ENCODE measurements at places on chromosomes 12 and 14. TPM values are rescaled to one million over a fixed set of nuclear protein-coding genes. Genes with fewer than 3 reads are reported as not detected.

Gene HNRNPC
- 1,070 TPM for total RNA-seq

Gene PRH2
- total RNA-seq, result not detected

DNA sequence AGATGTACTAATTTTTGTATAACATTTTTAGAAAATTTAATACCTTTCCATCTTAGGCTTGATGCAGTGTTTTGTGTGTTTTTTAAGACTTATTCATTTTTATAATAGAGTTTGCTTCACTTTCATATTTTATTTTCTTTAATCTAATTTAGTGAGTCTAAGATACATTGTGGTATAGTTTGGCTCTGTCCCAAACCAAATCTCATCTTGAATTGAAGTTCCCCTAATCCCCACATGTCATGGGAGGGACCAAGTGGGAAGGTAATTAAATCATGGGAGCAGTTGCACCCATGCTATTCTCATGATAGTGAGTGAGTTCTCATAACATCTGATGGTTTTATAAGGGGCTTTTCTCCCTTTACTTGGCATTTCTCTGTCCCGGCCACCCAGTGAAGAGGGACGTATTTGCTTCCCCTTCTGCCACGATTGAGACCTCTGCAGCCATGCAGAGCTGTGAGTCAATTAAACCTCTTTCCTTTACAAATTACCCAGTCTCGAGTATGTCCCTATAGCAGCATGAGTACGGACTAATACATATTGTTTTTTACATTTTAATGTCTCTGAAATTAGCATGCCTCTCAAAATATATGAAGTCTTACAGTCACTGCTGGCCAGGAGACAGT, 34.9 kb downstream of the GABARAPL1 start:
- H3K4me3 ChIP-seq, result no peak overlapping the region
- H3K27me3 ChIP-seq, result peaks cover 21% of the 10 kb centered on the region
- no peaks in the 10 kb centered on the region for H3K36me3 ChIP-seq

DNA sequence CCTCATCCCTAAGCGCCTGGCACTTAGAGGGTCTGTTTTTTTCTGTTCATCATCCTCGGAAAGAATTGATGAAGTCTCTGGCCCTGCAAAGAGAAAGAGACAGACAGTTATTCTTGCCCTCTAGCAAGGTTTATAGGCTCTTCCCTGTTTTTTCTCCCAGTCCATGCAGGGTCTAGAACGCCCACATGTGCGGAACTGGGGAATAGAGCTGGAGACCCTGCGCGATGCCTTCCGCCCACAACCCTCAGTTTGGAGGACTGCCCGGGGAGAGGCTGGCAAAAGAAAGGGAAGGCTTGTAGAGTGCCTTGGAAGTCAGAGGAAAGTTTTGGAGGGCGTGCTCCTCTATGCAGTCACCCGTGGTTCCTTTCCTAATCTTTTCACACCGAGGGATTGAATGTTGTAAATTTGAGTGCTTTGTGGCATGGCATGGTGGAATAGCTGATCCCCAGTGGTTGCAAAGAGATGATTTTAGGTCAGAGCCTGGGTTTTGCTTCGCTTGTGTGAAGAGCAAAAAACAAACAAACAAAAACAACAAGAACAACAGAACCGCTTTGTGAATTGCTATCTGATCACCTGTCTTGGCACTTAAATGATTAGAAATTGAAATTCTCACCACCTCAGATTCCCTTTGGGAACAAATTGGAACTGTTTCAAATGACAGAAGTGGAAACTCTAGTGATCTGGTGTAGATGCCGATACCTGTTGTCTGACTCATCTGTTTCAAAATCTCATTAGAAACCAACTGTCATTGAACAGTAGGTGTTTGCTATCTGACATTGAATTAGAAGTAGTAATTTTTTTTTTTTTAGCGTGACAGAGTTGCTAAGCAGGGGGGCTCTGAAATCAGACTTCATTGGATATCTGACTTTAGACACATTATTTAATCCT, 947 bp downstream of the GAS2L3 start:
- peaks cover 15% of the 10 kb centered on the region for H3K27me3 ChIP-seq
- H3K27ac ChIP-seq, result no peak overlapping the region
- no peaks in the 10 kb centered on the region for H3K36me3 ChIP-seq
- DNase-seq, result no peak
- H3K4me3 ChIP-seq, result peak overlapping the region; percentile 90
- peaks cover 12% of the 10 kb centered on the region for H3K4me1 ChIP-seq

GRCh38 chr12:63163541-63163940, 12.5 kb upstream of the AVPR1A start:
- no peak overlapping the region for H3K27ac ChIP-seq
- H3K4me3 ChIP-seq, result no peak overlapping the region
- no peaks in the 10 kb centered on the region for H3K4me1 ChIP-seq
- H3K36me3 ChIP-seq, result no peaks in the 10 kb centered on the region

- peaks cover 3% of the 10 kb centered on the region for H3K27me3 ChIP-seq
- no peak overlapping the region for H3K4me3 ChIP-seq
- no peak overlapping the region for H3K27ac ChIP-seq
- peaks cover 7% of the 10 kb centered on the region for H3K4me1 ChIP-seq
Observed at GRCh38 chr14:51609955-51610283, 41.8 kb upstream of the FRMD6 start.

- peaks cover 23% of the 10 kb centered on the region for H3K36me3 ChIP-seq
- no peaks in the 10 kb centered on the region for H3K27me3 ChIP-seq
- DNase-seq, result no peak
- no peak overlapping the region for H3K4me3 ChIP-seq
- no peaks in the 10 kb centered on the region for H3K4me1 ChIP-seq
- H3K27ac ChIP-seq, result no peak overlapping the region
Observed at GRCh38 chr12:15956413-15957185, 45.5 kb downstream of the DERA start.

DNA sequence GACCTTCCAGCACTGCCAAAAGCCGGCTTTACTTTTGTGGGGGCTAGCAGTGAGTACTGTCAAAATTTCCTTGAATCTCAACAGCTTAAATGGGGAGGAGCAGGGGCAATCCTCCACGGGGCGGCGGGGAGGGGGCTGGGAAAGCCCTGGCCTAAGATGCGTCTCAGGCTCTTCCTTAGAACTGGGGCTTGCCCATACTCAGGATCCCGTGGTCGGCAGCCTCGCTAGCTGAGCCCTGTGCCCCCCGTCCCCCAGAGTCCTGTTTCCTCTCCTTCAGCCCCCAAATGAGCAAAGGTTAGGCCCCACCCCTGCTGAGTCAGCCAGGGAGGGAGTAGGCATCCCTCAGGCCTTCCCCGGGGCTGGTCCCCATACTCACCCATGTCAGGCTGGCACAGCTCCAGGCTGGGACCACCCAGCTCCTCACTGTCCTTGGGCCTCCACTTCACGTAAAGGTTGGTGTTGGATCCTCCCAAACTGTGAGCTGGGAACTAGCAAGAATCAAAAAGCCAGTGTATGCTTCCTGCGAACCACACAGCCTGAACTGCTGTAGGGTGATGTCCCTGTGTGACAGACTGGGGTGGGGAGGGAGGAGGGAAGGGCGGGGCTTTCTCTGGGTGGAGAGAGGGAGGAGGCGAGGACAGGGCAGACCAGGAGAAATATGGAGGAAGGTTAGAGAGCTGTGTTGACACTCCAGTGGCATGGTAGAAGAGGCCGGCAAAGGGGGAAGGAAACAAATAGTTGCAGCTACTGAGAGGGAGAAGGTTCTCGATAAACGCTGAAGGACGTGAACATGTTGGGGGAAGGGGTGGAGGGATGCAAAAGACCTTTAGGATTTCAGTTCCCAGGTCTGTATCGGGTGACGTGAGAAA, 5.9 kb upstream of the BAZ2A start:
- peak; percentile 95 for DNase-seq
- peak overlapping the region; percentile 86 for H3K27ac ChIP-seq
- H3K4me1 ChIP-seq, result peaks cover 54% of the 10 kb centered on the region
- peak overlapping the region; percentile 82 for H3K4me3 ChIP-seq
- H3K36me3 ChIP-seq, result peaks cover 31% of the 10 kb centered on the region

- no peak overlapping the region for H3K27ac ChIP-seq
- peaks cover 5% of the 10 kb centered on the region for H3K4me1 ChIP-seq
- no peak overlapping the region for H3K4me3 ChIP-seq
- peaks cover 4% of the 10 kb centered on the region for H3K27me3 ChIP-seq
Observed at GRCh38 chr14:55136241-55136640, 7.2 kb downstream of the LGALS3 start.

DNA sequence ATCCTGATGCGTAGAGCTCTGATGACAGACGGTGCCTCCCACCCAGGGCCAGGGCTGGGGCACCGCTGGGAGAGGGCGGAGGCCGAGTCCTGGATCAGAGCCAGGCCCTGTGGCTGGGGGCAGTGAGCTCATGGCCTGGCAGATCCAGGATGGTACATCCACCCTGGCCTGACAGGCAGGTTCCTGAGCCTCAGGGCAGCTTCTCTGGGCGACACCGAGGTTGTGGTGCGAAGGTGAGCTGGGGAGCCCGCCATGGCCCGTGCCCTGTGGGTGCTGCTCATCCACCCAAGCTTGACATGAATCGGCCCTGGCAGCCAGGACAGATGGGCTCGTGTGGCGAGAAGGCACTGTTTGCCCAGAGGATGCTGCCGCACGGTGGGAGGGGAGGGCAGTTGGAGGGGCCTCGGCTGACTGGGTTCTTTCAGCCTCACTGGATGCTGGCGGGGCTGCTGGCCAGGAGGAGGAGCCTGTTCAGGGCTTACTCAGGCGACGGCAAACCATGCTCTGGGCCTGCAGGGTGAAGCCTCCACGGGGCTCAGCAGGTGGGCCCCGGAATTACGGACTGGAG, 16.6 kb downstream of the LRTM2 start:
- H3K4me3 ChIP-seq, result no peak overlapping the region
- H3K27me3 ChIP-seq, result peaks cover 16% of the 10 kb centered on the region
- H3K36me3 ChIP-seq, result no peaks in the 10 kb centered on the region
- DNase-seq, result no peak
- H3K27ac ChIP-seq, result no peak overlapping the region

GRCh38 chr12:664075-664778, 982 bp upstream of the NINJ2 start:
- no peaks in the 10 kb centered on the region for H3K27me3 ChIP-seq
- H3K27ac ChIP-seq, result no peak overlapping the region
- no peak overlapping the region for H3K4me3 ChIP-seq
- DNase-seq, result no peak
- peaks cover 64% of the 10 kb centered on the region for H3K4me1 ChIP-seq

- DNase-seq, result no peak
- no peak overlapping the region for H3K4me3 ChIP-seq
- H3K4me1 ChIP-seq, result peaks cover 14% of the 10 kb centered on the region
- no peak overlapping the region for H3K27ac ChIP-seq
Observed at GRCh38 chr12:52692254-52692653, 11.1 kb downstream of the KRT77 start.

- H3K36me3 ChIP-seq, result peaks cover 4% of the 10 kb centered on the region
- H3K4me3 ChIP-seq, result no peak overlapping the region
- H3K4me1 ChIP-seq, result no peaks in the 10 kb centered on the region
- H3K27me3 ChIP-seq, result no peaks in the 10 kb centered on the region
Observed at GRCh38 chr12:26431211-26431610, 235.8 kb downstream of the SSPN start.

GRCh38 chr12:122500685-122501488, at the start of gene ZCCHC8:
TSS of gene ZCCHC8 (minus strand) at chr12:122500932. CDS start at chr12:122500840, 92 bp downstream.
- H3K4me3 ChIP-seq, result peak within 1 kb of the TSS; percentile 98
- no peaks in the 10 kb centered on the region for H3K27me3 ChIP-seq
- peaks cover 33% of the 10 kb centered on the region for H3K4me1 ChIP-seq
- peaks cover 33% of the 10 kb centered on the region for H3K36me3 ChIP-seq
- peak; percentile 98 for DNase-seq

GRCh38 chr12:32568228-32568627, 110.9 kb upstream of the DNM1L start:
- H3K4me1 ChIP-seq, result no peaks in the 10 kb centered on the region
- H3K36me3 ChIP-seq, result no peaks in the 10 kb centered on the region
- H3K27me3 ChIP-seq, result no peaks in the 10 kb centered on the region
- no peak for DNase-seq

- no peaks in the 10 kb centered on the region for H3K27me3 ChIP-seq
- no peaks in the 10 kb centered on the region for H3K4me1 ChIP-seq
- H3K27ac ChIP-seq, result no peak overlapping the region
- no peaks in the 10 kb centered on the region for H3K36me3 ChIP-seq
Observed at GRCh38 chr14:99042381-99043266, 229.4 kb downstream of the BCL11B start.

DNA sequence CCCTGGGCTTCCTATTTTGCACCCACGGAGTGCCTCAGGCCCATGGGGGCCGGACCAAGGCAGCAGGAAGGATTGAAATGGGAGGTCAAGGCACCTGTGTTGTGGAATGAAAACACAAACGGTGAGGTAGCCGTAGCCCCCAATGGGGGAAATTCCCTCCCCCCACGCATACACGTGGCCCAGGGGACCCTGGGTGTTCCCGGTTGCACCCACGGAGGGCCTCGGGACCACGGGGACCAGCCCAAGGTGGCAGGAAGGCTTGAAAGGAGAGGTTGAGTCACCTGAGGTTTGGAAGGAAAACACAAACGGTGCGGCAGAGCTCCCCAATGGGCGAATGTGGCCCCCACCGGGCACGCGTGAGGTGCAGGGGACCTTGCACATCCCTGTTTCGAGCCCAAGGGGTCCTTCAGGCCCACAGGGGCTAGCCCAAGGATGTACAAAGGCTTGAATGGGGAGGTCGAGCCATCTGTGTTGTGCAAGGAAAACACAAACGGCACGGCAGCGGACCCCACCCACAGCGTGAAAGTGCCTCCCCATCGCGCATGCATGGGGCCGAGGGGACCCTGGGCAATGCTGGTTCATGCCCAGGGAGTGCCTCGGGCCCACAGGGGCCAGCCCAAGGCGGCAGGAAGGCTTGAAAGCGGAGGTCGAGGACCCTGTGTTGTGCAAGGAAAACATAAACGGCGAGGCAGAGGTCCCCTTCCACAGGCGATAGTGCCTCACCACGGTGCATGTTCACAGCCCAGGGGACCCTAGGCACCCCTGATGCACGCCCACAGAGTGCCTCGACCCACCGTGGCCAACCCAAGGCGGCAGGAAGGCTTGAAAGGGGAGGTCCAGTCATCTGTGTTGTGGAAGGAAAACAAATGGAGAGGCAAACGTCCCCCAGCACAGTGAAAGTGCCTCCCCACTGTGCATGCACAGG, 376.7 kb downstream of the ALG10 start:
- no peaks in the 10 kb centered on the region for H3K36me3 ChIP-seq
- peak; percentile 3 for DNase-seq
- no peak overlapping the region for H3K27ac ChIP-seq
- no peaks in the 10 kb centered on the region for H3K27me3 ChIP-seq

DNA sequence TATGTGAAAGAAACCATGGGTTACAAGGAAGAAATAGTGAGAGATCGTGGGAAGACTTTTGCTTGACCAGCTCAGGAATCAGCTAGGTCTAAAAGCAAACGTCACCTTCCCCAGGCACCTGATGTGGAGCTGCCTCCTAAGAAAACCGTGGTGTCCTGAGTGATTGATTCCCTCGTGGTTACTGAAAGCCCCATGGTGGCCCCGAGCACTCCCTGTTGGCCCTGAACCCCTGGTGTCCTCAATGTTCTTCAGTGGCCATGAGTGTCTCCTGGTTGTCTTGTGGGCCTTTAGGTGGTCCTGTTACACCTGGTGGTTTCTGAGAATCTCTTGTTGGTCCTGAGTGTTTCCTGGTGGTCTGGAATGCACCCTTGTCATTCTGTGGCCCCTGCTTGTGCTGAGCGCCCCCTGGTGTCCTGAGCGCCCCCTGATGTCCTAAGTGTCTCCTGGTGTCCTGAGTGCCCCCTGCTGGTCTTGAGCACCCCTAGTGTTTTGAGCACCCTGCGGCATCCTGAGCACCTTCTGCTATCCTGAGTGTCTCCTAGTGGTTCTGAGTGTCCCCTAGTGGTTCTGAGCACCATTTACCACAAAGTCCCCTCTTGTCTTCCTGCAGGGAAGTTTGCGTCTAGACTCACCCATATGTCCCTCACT, 518.7 kb downstream of the TMEM121 start:
- H3K27ac ChIP-seq, result peak overlapping the region; percentile 57
- no peak overlapping the region for H3K4me3 ChIP-seq
- H3K4me1 ChIP-seq, result peaks cover 12% of the 10 kb centered on the region
- H3K36me3 ChIP-seq, result no peaks in the 10 kb centered on the region
- H3K27me3 ChIP-seq, result peaks cover 12% of the 10 kb centered on the region
- peak; percentile 92 for DNase-seq

- no peak for DNase-seq
- peaks cover 3% of the 10 kb centered on the region for H3K36me3 ChIP-seq
- no peak overlapping the region for H3K4me3 ChIP-seq
- H3K4me1 ChIP-seq, result peaks cover 5% of the 10 kb centered on the region
- H3K27me3 ChIP-seq, result no peaks in the 10 kb centered on the region
- H3K27ac ChIP-seq, result no peak overlapping the region
Observed at GRCh38 chr12:124829008-124829707, 34.5 kb downstream of the SCARB1 start.
